Stimulated activated naive CD4-positive, alpha-beta T cell treated with Interleukin-2 at 50 U/mL for 16 hours (primary cell): ENCODE measurements at places on chromosomes 2 and 18.

DNA sequence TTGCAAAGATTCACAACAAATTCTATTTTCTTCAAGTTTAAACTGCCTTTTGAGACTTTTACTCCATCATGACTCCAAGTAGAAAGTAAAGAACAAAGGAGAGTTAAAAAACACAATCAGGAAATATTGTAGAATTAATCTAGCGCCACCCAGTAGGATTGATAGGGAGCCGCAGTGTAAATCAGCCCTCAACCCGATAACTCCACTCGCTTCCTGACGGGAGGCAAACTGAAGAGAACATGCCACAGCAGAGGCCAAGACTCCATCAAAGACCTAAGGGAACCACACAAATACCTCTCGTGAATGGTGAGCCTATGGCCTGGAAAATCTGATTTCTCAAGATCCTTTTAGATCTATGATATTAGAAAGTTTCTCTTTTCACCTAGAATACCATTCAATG is 319.0 kb downstream of the STK39 start:
- no peak for DNase-seq

DNA sequence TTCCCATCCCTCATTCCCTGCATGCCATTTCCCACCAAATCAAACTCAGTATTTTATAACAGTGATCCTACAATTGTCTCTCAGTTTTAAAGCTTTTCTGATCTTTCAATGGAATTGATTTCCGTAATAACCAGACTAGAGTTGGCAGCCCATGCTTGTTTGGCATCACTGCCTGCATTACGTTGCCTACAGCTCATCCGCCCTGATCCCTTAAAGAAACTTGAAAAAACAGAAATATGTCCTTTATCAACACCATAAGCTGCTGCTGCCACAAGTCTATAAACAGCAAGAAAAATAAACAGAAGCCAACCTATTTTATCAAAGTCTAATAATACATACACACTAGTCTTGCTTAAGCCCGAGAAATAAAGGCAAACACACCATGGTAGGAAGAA is 331.0 kb downstream of the METTL4 start:
- DNase-seq: no peak

- DNase-seq: no peak
These were observed 40.5 kb upstream of the EFHD1 start for GRCh38 chr2:232592772-232593395.

DNA sequence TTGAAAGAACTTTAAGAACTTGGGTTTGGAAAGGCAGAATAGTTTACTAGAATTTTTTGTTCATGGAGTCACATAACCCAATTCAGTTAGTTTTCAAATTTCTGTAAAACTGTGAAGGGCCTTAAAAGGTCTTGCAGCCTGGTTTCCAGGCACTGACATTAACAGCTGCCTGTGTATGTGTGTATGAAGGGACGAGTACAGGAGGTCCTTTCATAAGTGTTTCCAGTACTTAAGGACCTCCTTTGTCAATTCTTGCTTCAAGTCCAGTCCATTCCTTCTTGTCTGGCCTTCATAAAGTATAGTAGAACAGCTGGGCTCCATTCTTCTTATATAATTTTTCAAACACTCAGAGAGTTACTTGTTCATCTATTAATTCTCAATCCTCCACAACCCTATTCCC is 136.5 kb downstream of the NR4A2 start:
- no peak for DNase-seq

DNA sequence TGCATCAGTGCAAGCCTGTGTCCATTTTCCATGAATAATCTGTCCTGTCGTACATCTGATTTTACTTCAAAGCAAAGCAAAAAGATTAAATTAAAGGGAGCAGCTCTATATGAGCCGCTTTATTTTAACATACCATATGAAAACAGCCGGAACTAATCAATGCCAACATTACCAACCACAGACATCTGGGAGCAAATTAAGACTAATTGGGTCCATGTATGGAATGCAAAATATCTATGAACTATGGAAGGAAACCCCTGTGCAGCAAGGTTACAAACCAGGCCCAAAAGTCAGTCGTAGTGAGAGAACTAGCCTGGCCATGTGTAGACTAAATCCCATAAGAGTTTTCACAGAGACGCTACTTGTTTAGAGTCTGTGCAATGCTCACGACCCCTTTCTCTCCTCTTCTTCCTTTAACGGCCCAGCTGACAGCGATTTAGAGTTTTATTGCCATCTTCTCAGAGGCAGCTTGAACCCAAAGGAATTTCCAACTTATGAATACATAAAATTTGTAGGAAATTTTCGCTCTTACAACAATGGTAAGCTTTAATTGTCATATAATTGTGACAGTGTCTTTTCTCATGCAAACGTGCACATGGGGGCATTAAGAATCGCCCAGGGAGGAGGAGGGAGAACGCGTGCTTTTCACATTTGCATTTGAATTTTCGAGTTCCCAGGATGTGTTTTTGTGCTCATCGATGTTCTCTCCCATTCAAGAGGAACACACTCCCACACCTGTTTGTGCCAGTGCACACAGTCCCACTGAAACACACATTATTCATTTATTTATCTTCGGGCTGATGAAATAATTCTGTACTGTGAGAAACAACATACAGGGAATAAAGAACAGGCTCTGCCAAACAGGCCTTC is 52.9 kb upstream of the RPL31 start:
- no peak for DNase-seq

GRCh38 chr2:70282439-70282838 is 11.1 kb downstream of the SNRPG start:
- DNase-seq: no peak

- no peak for DNase-seq
These were observed 31.6 kb downstream of the MBD2 start for GRCh38 chr18:54192900-54193299.

- no peak for DNase-seq
These were observed 34.6 kb downstream of the TGFBRAP1 start for GRCh38 chr2:105294844-105295481.

GRCh38 chr18:35095983-35096676 is 54.9 kb downstream of the MAPRE2 start:
- no peak for DNase-seq

DNA sequence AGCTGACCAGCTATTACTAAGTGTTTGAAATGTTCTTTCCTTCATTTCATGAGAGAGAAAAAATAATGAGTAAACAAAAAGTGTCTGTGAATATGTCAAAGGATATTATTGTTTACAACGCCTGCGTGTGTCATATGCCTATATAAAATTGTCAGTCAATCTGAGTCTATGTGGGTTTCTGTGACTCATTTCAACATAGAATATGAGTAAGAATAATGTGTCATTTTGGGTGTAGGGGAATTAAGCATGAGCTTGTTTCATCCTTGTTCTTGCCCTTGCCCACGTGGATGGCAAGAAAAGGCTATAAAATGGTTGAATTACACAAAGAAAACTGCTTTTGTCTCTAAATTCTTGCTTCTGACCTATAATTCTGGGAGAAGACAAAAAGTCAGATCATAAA is 466.0 kb downstream of the PTH2R start:
- DNase-seq: no peak

DNA sequence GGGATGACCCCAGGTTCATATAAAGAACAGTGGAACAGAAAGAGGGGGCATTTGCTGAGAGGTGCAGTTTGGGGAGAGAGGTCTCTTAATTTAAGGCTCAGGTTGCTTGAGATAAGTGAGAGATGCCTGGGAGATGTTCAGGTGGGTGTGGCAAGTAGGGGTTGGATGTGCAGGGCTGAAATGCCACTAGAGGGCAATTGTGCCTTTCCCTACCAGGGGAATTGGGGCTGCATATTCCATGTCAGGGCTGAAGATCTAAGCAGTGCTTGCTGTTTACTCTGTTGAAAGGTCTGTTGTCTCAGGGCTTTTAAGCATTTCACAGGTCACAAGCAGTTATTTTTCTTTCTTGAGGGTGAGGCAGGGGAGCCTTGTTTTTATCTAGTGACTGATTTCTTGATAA is 7.8 kb downstream of the CCDC85A start:
- no peak for DNase-seq

- no peak for DNase-seq
These were observed 104.9 kb downstream of the CERS6 start for GRCh38 chr2:168560817-168561499.

GRCh38 chr2:62391696-62392095 is 114.3 kb downstream of the TMEM17 start:
- no peak for DNase-seq

DNA sequence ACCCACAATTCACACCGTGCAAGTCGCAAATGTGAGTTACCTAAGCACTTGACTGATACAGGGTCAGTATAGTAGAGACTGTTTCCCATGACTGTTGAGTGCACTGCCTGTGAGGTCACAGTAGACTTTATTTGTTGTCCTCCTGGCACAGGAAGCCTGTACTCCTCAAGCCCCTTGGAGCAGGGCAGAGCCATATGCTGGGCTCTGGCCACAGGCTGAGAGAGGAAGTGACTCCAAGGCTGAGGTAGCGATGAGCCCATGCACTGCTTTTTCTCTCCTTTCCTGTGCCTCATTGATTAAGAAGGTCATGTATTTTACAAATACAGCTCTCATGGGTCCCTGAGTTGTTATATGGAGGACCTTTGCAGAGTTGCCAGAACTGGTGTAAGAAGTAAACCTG is 287.7 kb downstream of the SRBD1 start:
- no peak for DNase-seq

DNA sequence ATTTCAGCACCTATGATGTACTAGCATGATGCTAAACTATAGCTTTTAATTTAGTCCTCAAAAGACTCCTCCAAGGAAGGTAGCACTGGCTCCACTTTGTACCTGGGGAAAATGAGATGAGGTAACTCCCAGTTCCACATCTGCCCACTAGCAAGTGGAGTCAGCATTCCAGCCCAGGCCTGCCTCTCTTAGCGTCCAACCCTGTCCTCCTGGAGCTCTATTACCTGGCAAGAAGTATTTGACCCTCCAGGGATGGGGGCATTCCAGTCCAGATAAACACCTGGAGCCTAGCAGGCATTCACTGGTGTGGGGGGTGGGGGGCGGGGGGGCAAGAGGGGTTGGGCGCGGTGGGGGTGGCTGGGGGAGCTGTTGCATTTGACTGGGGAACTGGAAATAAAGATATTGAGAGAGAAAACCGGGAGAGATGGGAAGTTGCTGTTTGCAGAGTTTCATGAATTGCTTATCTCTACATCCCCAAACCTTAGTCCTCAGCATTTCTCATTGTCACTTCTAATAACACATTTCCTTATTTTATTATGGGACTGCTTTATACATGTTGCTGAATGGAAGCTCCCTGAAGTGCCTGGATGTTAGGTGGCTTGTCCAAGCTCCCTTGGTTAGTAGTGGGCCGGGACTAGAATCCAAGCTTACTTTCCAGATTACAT is 22.0 kb upstream of the FZD5 start:
- no peak for DNase-seq

DNA sequence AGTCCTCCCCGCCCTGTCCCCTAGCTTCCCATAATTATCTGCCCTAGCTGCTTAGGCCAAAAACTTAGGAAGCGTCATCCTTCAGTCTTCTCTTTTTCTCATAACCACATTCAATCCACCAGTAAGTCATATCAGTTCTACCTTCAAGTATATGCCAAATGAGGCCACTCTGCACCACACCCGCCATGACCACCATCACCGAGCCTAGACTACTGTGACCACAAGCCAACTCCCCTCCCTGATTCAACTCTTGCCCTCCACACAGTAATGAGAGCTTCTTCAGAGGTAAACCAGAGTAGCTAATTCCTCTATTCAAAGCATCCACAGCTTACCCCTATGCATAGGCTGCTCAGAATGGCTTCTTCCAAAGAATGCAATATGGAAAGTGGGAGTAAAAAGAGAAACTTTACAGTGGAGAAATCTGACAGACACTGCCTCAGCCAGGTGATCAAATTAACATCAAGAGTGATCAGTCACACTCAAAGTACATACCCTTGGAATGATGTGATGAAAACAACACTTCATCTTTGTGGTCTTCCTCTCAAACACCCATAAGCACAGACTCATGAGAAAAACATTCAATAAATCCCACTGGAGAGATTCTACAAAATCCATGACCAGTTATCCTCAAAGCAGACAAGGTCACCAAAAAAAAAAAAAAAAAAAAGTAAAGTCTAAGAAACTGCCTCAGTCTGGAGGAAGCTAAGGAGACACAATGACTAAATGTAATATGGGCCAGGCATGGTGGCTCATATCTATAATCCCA is 17.7 kb downstream of the MBOAT2 start:
- no peak for DNase-seq

DNA sequence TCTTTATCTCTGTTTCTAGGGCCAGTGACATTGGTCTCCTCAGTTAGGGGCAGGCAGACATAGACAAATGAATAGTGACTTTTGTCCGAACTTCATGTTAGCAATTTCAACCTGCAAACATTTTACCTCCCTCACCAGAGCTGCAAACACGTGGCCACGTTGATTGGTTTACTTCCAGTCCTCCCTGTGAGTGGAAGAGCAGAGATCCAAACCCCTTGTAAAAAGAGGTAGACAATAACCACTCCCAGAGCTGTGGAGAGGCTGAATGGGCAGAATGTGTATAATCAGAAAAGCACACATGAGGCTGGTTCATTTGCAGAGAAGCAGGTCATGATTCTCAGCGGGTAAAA is 31.1 kb downstream of the CTIF start:
- no peak for DNase-seq

DNA sequence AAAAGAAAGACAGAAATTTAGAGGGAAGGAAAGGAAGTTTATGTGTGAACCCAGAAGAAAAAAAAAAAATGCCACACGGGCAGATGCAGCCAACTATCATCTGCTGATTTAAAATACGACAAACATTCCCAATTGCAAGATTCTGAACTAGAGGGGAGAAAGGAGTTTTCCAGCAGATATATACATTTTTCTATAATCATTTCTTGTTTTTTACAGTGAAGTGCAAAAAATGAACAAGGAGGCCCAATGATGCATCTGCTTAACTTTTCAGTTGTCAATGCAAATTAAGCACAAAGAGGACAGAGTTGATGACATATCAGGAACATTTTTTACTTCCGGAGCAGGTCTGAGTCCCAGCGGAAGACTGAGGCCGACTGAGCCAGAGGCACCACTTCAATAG is 144.7 kb downstream of the MYCN start:
- no peak for DNase-seq

- no peak for DNase-seq
These were observed 50.7 kb downstream of the EIPR1 start for GRCh38 chr2:3326871-3327270.

GRCh38 chr2:200416878-200417277 is 93.0 kb downstream of the KCTD18 start:
- DNase-seq: no peak

GRCh38 chr2:121283670-121284462 is 1.1 kb downstream of the TFCP2L1 start:
- no peak for DNase-seq

- DNase-seq: no peak
These were observed 6.2 kb upstream of the TMEM87B start for GRCh38 chr2:112048887-112049286.

DNA sequence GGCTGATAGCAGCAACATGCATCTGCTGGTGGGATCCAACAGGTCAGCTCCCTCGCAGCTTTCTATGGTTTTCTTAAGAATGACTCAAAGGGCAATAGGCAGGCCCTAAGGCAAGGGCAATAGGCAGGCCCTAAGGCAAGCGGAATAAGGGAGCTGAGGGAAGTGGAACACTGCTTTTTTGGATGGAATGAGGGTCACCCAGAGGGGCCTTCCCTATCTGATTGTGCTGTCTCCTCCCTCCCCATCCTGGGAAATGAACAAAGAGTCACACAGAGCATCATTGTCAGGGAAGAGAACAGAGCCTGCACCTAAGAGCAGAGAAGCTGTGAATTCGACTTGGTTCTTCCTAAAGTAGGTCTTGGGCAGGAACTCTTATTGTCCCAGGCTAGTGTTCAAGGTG is 43.3 kb upstream of the PTPRM start:
- no peak for DNase-seq

- no peak for DNase-seq
These were observed 42.6 kb upstream of the ROCK2 start for GRCh38 chr2:11387100-11387390.
